Stimulated activated CD8-positive, alpha-beta memory T cell treated with anti-CD3 and anti-CD28 coated beads, Interleukin-12 subunit alpha, Interleukin-12 subunit beta, amount 100 ng/mL, for 4 hours (primary cell): ENCODE measurements at places on chromosomes 2 and 18.

- no peak for DNase-seq
Observed at GRCh38 chr18:70425236-70425635, 136.4 kb downstream of the SOCS6 start.

DNA sequence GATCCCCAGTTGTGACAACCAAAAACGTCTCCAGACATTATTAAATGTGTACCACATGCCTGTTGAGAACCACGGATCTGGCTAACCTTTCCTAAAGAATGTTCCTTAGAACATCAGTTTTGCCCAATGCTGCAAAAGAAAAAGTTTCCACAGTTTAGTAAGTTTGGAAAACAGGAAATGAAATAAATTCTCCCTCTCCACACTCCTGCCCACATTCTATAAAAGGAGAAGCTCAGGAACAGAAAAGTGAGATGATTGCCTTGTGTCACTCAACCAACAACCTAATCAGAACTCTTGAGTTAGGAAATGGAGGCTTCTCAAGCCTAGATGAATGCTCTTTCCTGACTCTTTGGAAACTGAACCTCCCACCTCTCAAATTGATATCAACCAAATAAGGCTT is 56.1 kb upstream of the NFE2L2 start:
- no peak for DNase-seq

- no peak for DNase-seq
Observed at GRCh38 chr18:46345181-46345465, 240.9 kb downstream of the HAUS1 start.

DNA sequence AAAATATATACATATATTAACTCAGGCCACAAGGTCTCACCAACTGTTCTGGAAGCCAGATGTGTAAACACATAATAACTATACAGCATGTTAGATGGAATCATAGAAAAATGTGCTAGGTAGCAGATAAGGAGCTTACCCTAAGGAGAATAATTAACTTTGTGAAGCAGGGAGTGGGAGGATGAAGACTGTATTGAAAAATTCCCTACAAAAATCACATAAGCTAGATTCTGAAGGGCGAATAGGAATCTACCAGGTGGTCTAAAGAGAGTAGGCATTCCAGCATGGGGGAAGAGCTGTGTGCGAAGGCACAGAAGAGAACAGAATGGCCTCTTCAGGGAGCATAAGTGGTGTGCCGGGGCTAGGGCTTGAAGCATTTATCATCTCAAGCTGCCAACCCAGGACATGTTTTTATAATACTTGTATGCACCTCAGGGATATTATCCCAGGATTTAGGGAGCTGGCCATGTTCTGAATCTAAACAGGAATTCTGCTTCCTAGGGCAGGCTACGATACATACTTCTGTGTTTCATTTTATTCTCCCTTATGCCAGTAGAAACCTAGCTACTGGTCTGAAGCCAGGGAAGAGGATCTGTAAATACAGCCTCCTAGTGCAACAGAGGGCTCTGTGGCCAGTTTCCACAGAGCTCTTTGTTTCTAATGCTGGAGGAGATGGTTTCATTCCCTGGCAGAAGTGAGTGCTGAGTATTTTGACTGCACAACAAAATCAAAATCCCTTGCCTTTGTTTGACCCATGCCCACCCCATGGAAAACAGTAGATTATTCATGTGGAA is 56.7 kb downstream of the NEMP2 start:
- no peak for DNase-seq

- no peak for DNase-seq
Observed at GRCh38 chr2:95274291-95275150, at the start of gene PROM2. Gene PROM2, plus strand, starts transcription at chr2:95274449. Its CDS starts 137 bp downstream, at chr2:95274586.

- no peak for DNase-seq
Observed at GRCh38 chr18:79515944-79516351, 120.2 kb downstream of the NFATC1 start.

GRCh38 chr2:222738809-222739208 is 67.4 kb downstream of the MOGAT1 start:
- DNase-seq = no peak

DNA sequence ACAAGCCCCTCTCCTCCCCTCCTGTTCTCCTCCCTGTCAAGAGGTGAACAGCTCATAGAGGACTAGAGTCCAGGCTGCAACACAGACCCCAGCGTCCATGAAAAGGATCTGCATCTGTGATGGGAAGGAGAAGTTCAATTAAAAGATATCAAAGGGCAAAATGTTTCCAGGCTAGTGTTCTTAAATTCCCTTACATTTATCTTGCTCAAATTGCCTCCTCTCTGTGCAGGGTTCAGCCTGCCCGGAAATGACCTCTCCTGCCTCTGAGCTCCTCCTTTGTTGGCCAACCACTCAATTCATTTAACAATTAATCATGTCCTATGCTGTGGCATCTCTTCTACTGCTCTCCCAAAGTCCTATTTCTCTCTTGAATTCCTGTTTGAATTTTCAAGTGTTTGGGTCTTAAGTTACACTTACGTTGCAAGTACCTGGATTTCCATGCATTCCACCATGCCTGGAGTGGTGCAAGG is 105.3 kb downstream of the TSN start:
- DNase-seq = no peak

DNA sequence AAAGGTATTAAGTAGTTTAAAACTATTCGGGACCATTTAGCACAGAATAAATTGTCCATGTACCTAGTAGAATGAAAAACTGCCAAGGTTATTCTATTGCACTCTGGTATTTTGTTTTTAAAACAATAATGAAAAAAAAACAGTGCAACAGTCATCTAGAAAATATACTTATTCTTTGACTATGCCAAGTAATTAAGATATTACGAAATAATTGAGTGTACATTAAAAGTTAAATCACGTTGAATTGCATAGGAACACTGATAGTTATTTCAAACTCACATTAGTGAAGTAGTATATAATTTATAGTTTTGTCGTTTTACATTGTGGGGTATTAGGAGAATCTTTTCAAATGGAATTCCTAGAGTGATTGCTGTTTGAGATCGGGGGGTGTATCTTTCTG is 20.1 kb downstream of the R3HDM1 start:
- DNase-seq = no peak

- no peak for DNase-seq
Observed at GRCh38 chr2:25310709-25310964, 31.1 kb downstream of the DNMT3A start.

GRCh38 chr2:160288324-160288723 is 88.3 kb upstream of the ITGB6 start:
- no peak for DNase-seq

DNA sequence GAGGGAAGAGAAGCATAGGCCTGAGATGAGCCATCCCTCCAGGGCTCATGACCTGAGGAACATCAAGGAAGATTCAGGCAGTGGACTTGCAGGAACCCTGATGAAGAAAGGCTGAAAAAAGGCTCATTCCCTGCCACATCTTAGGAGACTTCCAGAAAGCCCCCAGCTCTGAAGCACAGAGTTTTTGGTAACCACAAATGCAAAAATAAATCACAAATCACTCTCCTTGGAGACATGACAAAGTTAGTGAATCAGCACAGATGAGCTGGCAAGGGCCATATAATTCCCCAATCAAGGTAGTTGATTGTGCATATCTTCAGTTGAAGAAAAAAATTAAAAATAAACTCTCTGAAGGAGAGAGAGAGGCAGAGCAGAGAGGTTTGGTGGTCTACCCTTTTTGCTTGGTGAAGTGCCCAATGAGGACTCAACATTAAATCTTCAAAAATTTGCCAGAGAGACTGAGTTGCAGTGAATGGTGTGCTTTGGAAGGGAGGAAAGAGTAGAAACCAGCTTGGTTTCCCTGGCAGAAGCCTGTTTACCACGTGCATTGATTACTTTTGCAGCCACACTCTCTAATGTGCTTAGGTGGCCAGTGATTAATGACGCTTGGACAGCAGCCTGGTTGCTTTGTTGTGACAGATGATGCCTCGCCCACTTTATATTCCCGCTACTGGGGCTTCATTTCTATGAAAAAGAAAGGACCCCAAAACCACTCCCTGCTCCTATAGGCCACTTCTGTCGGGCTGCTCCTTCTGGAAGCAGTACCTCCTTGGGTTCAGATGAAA is 257.4 kb upstream of the SLC14A2 start:
- no peak for DNase-seq

- no peak for DNase-seq
Observed at GRCh38 chr2:20141806-20142205, 83.1 kb downstream of the SDC1 start.
